NCI-H510A treated with DMSO at 0.1 percent for 48 hours (cell line): ENCODE measurements at places on chromosomes 12 and 14.

GRCh38 chr14:103130965-103131364 is 7.7 kb downstream of the TNFAIP2 start:
- DNase-seq = no peak

- peak; percentile 17 for DNase-seq
Measured at GRCh38 chr14:33486332-33486890, 464.5 kb downstream of the EGLN3 start.

DNA sequence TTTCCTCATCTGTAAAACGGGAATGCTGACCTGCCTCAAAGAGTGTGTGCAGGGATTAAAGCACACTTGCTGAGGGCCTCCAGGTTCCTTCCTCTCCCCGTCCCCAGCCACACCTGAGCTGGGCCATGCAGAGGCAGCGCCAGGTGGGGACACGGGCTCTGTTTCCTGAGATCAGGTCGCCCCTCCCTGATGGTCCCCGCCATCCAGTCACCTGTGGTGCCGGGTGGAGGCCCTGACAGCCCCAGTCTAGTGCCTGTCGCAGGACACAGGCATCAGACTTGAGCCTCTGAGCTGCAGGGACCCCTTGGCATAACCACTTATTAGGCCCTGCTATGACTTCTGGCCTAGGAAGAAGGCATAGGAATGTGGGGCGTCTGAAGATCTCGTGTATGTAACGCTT is 12.5 kb downstream of the CHGA start:
- DNase-seq = no peak

- no peak for DNase-seq
Measured at GRCh38 chr12:120598674-120599463, 17.7 kb upstream of the POP5 start.

- DNase-seq = no peak
Measured at GRCh38 chr14:23660290-23661226, 24.4 kb downstream of the DHRS2 start.

DNA sequence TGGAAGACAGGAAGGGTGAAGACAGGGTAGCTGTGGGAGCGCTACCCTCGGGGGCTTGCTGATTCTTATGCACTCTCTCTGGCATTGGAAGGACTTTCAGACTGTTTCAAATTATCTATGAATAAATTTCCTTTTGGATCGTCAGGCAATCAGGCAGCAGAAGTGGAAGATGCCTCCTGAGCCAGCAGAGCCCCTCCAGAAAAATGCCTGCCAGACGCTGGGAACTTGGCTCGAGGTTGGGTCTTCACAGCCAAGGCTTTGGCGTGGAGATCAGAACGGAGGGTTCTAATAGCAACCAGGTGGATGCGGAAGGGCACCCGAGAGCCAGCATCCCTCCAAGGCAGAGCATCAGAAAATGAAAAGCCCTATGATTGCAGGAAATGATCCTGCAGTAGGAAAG is 119.2 kb upstream of the RFLNA start:
- DNase-seq = no peak

DNA sequence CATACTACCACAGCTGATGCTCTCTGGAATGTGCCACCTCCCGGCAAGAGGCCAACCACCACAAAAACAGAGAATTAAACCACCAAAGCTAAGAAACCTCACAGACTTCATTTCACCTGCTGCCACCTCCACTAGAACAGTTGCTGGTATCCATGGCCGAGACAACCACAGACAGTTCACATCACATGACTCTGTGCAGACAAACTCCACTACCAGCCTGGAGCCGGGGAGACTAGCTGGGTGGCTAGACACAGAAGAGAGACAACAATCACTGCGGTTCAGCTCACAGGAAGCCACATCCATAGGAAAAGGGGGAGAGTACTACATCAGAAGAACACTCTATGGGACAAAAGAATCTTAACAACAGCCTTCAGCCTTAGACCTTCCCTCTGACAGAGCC is 78.2 kb downstream of the RALGAPA1 start:
- DNase-seq = no peak

DNA sequence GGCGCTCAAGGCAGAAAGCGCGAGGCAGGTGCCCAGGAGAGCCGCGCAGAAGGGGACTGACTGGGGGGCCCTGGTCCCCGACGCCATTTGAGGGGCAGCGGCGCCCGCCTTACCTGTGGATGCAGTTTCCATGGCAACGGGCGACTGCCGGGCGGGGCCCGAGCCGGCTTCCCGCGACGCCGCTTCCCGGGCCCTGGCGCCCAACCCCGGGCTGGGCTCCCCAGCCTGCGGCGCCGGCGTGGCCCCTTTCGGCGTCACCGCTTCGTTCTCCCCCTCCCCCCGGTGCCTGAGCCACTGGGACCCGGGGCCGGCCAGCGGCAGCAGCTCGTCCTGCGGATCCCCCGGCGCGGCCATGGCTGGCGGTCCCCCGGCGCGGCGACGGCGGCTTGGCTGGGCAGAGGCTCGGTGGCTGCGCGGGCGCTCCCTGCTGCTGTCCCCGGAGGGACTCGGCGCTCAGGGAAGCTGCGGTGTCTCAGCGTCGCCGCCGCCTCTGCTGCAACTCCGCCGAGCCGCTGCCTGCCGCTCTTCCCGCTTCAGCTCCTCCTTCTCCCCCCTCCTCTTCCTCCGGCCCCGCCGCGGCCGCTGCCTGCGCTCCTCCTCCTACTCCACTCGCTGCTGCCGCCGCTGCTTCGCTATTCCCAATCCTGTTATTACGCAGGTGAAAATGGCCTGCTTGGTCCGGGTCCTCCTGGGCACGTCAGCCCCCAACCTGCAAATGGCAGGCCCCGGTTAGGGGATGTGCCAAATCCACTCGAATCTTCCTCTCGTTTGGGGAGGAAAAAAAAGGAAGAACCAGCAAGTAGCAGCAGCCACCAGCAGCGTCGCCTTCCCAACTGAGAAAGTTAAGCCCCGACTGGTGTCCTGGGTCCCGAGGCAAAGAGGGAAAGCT is at the start of gene RTN1:
TSS of gene RTN1 (minus strand) at position 500 of the 889 bp plus-strand sequence. CDS start at position 354, 146 bp downstream.
- peak; percentile 88 for DNase-seq

DNA sequence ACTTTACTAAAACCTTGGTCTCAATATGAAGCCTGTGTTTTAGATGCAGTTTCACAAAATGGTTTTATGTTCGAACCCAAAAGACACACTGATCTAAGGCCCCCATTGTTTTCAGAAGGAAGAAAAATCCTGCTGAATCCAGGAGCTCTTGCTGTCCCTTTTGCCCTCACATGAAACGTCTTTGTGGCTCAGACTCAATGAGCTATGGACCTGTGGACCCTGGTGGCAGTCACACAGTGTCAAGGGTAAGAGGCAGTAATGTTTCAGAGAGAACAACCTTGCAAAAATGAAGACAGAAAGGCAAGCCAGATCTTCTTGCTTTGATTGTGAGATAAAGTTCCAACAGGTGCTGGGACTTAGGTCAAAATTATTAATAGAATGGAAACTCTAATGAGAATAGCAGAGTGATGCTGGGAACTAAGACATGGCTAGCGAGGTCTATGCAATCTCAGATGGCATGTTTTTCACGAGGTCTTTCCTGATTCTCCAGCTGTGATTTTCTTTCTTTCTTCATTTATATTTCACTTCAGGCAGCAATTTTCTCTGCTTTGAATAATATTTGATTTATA is 164.9 kb upstream of the SLC38A2 start:
- no peak for DNase-seq

GRCh38 chr12:132462788-132463187 is 27.2 kb upstream of the FBRSL1 start:
- no peak for DNase-seq

DNA sequence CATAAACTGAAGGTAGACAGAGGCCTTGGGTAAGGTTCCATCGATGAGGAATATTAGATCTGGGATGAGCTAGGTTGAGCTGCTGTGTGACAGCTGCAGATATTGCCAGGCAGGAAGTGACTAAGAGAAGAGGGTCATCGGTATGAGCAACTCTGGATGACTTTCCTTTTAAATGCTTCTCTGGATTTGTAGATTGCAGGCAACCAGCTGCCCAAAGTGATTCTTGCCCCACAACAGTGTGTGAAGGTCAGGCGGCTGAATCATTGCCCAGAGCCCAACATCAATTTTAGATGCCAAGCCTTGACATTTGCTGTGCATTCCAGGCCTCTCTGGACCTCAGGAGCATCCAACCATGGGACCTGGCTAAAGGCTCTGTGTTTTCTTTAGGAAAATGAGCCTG is 255.9 kb downstream of the DPF3 start:
- DNase-seq = no peak

GRCh38 chr14:60171690-60172089 is 6.5 kb upstream of the DHRS7 start:
- DNase-seq = no peak

DNA sequence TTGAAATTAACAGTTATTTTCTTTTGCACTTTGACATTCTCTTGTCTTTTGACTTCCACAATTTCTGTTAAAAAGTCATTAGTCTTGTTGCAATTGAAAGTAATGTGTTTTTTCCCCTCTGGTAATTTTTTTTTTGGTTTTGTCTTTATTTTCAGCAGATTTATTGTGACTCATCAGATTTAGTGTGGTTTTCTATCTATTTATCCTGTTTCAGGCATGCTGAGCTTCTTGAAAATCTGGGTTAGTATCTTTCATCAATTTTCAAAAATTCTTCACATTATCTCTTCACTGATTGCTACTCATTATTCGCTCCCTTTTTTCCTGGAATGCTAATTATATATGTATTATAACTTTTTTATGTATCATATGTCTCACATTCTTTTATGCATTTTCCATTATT is 15.3 kb upstream of the NTF3 start:
- no peak for DNase-seq

DNA sequence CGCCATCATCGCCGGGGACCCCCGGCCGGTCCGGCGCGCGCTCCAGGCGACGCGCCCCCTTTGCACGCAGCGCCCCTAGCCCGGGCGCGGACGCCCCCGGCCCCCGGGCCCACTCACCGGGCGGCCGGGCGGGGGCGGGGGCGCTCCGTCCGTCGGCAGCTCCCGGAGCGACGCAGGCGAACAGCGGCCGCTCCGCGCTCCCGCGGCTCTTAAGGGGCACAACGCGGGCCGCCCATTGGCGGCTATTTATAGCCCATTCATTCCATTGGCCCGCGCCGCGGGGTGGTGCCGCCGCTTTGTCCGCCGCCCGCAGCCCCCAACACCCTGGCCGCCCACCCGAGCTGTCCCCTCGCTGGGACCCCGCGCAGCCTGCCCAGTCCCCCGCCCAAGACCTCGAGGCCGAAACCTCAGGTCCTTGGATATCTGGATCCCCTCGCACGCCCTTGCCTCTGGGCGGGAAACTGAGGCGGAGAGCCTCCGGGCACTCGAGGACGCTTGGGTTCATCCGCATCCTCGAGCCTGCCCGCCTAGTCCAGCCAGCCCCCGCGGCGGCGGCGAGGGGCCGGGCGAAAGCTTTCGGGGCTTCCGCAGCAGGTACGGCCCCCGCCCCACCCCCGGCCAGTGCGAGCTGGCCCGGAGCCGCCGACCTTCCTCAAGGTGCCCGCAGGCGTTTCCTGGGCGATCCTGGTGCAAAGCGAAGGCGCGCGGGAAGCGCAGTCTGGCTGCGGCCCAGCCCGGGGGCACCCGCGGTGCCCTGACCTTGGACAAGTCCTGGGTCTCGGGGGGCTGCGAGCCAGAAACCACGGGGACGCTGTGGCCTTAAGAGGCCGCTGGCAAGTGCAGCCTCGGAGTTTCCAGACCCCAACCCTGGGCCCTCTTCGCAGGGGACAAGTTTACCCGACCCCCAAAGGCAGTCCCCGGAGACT is at the start of gene CKB:
TSS of gene CKB (minus strand) at position 182 of the 926 bp plus-strand sequence. CDS start 337 bp downstream, outside the sequence.
- peak; percentile 68 for DNase-seq

- DNase-seq = peak; percentile 69
Measured at GRCh38 chr12:8687846-8688601, 9.8 kb upstream of the RIMKLB start.

DNA sequence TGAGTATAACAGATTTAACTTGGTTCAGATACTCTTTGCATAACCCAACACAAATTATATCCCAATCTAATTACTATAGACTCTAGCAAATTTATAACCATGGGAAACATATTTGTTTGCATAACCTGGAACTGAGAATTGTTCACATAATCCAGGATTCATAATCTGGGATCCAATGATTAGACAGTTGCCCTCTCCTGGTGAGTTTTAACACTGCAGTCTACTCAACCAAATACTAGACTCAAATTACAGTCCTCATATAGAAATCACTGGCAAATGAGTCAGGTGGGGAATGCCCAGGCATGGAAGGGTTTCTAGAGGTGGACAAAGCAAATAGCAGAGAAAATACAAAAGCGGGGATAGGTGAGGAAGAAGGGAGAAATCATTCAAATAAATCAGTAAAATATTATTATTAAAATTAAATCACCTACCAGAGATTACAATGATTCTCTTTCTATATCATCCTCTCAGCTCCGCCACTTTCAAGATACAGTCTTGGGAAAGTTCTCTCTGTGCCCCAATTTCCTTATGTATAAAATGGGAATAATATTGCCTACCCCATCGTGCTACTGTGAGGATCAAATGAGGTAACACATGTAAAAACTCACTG is 9.4 kb downstream of the GCH1 start:
- peak; percentile 71 for DNase-seq

GRCh38 chr14:60189923-60190840 is 25.0 kb upstream of the DHRS7 start:
- no peak for DNase-seq

- DNase-seq = no peak
Measured at GRCh38 chr12:1246637-1247036, 255.6 kb downstream of the ERC1 start.

GRCh38 chr12:2431810-2432209 is 363.0 kb upstream of the FKBP4 start:
- DNase-seq = no peak

DNA sequence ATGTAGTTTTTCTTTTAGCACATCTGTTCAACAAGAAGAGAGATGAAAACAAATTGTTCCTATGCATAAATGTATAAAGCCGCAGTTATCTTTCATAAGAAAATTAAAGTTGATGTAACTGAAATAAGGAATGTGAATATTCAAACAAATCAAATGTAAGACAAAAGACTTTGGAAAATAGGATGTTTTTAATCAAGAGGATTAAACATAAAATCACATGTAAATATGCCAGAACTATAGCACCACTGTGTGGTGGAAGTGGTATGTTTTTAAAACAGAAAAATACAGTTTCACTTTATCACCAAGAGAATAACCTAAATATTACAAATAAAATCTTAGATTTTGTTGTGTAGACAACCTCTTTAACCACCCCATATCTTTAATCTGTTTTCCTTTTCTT is 40.4 kb downstream of the CAPS2 start:
- DNase-seq = no peak

DNA sequence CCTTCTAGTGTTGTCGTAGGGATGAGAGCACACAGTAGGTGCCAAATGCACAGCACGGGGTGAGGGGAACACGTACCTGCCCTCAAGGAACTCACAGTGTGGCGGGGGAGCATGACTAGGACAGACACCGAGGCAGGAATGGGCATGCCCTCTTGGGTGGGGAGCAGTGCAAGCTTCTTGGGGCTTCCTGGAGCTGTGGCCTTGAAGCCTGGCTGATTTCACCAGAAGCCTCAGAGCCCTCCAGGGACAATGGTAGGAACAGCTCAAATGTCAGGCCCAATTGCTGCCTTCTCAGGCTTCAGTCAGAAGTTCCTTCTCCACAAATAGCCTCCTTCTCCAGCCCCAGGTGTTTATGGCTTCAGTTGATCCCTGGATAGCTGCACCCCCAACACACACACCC is 43.4 kb downstream of the TEAD4 start:
- no peak for DNase-seq

DNA sequence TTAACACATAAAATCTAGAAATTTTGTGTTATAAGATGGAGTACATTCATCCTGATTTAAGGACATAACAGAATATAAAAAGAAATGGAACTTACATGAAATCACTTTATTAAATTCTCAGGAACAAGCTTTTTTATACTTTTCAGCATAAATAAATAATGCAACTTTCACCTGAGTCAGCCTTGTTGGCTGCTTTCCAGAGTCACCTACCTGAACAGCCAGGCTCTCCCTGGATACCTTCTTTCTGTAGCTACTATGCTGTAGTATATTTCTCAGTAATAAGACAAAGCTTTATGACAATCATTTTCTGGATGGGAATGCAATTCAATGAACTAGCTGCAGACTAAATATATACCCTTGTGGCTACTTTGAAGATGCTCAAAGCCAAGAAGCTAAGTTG is 111.9 kb downstream of the NTS start:
- peak; percentile 2 for DNase-seq
